ENCODE measurements at places on chromosomes 7 and 10. TPM values are rescaled to one million over a fixed set of nuclear protein-coding genes. Genes with fewer than 3 reads are reported as not detected.

Gene OR13A1
- total RNA-seq, result 0.15 TPM

Gene ARID5B
- 43.9 TPM for total RNA-seq

Gene LMOD2
- total RNA-seq, result not detected

Gene PTPN20
- not detected for total RNA-seq

Gene C10orf62
- total RNA-seq, result not detected

All from M059J (cell line).